ENCODE measurements at places on chromosomes 4 and X.
A peak's percentile ranks its signal among the peaks of the same experiment; 100 is the strongest.

GRCh38 chr4:8582436-8582835, 2.2 kb downstream of the GPR78 start:
- no peak for DNase-seq

DNA sequence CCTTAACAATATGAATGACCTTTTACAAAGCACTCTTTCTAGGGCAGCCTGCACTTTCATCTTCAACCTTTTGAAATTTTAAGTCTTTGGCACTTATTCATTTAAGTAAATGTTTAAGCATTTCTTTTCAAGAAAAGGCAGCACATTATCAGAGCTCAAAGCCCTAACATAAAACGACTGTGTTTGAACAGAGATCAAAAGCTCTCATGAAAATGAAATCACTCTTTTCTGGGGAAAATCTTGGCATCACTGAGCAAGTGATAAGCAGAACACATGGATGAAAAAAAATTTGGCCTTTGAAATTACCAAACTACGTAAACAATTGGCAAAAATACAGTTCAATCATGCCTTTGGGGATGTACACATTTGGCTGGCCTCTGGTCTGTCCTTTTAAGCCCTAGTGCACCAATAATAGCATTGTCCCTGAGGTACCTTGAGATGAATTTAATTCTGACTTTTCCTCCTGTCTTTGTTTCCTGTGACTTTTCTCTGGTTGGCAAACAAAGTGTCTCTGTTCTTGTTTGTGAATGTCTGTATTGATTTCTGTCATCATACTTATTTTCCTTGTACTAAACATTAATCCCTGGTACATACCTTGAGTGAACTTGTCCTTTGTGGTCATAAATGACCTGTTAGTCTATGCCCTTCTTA, 12.9 kb upstream of the ODAM start:
- no peak for DNase-seq

DNA sequence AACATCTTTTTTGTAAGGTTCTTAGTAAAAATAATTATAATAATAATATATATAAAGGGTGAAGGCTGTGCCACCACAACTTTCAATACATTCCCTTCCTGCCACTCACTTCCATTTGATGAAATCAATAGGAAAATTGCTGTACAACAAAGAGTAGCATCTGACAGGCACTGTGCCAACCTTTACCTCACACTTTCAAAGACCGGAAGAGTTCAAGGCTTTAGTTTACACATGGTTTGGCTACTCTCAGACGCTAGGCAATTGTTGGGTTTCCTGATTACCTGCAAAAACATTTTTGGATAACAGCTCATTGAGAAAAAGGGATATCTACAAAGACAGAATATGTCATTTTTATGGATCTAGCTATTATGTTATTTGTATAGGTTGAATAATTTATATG, 5.5 kb upstream of the ING2 start:
- DNase-seq, result peak; percentile 41

- no peak for DNase-seq
These were observed 163.2 kb downstream of the HHIP start for GRCh38 chr4:144809056-144809640.

DNA sequence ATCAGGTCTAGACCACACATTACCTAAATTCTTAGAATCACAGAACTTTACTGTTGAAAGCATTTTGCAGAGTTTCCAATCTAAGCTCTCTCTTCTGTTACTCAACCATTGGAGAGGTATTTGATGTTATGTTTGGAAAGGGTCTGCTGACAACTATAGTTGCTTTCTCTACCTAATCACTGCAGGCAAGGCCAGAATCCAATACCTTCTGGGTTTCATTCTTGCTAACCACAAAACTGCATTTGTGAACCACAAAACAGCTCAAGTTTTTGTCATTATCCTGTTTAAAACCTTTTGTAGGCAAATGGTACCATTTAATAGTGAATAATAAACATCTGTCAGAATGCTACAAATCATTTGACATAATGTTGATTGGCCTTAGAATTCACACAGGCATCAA, 380.1 kb downstream of the GASK1B start:
- no peak for DNase-seq
